ENCODE measurements at places on chromosomes 5 and 9.

DNA sequence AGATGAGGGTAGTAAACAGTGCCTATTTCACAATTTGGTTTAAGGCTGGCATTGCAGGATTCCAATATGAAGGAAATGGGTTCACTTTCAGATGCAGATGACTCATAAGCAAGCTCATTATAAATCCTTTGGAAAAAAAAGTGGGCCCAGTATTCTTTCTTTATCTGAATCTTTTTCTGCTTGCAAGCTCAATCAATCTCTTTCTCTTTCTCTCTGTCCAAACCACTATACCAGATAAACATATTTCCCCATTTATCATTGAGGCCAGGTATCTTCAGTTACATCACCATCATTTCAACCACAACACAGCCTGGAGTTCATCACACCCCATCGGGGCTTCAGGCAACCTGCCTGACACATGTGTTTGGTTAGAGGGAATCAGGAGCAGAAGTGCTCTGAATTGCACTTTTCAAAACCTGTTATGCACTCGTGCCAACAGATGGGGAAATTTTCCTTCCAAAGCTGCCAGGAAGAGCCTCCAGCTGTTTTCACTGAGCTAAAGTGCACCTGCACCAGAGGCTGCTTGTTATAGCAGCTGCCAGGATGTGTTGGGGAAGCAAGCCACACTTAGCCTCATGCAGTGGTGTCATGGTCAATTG is 30.0 kb upstream of the MAMDC2 start:
- DNase-seq: no peak

GRCh38 chr9:295576-295975 is 80.9 kb downstream of the DOCK8 start:
- no peak for DNase-seq

- no peak for DNase-seq
Observed at GRCh38 chr9:79598562-79599345, 27.0 kb downstream of the TLE4 start.

- no peak for DNase-seq
Observed at GRCh38 chr9:16417161-16417560, 453.3 kb downstream of the BNC2 start.

- no peak for DNase-seq
Observed at GRCh38 chr9:133492061-133493021, 13.4 kb upstream of the SLC2A6 start.

DNA sequence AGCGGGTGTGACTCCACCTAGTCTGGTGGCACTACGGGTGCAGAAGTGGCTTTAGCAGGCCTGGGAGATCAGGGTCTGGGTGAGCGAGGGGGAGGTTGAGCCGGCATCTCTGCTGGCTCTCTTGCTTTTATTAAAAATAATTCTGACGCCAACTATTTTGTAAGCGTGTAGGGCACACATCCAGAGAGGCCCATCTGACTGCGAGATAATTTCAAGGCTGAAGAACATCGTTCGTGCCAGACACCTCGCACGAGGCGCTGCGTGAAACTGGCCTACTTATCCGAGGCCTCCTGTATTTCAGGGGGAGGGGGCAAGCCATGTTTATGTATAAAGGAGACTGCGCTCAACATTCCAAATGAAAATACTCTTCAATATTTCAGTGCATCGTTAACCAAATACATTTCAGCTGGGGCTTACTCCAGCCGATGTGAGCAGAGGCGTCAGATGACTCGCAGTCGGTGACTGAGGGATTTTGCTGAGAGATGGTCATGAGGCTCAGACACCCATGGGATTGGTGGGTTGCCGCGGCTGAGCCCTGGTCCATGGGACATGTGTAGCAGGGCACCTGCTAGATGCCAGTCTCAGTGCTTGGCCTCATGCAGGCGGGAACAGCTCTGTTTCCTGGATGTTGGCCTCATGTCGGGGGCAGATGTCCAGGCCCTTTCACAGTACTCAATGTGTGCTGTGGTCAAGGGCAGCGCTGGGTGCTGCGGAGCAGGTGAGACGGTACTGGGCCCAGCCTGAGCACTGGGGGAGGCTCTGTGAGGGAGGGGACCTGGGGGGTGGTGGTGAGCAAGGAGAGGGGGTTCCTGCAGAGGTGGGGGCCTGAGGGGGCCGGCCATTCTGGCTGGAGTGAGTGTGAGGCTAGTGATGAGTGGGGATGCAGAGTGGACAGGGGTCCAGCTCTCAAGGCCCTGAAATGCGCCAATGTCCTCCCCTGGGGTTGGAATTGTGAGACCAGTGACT is 201.5 kb downstream of the DAB2IP start:
- no peak for DNase-seq

GRCh38 chr5:15350614-15351013 is 149.4 kb upstream of the FBXL7 start:
- DNase-seq: no peak

DNA sequence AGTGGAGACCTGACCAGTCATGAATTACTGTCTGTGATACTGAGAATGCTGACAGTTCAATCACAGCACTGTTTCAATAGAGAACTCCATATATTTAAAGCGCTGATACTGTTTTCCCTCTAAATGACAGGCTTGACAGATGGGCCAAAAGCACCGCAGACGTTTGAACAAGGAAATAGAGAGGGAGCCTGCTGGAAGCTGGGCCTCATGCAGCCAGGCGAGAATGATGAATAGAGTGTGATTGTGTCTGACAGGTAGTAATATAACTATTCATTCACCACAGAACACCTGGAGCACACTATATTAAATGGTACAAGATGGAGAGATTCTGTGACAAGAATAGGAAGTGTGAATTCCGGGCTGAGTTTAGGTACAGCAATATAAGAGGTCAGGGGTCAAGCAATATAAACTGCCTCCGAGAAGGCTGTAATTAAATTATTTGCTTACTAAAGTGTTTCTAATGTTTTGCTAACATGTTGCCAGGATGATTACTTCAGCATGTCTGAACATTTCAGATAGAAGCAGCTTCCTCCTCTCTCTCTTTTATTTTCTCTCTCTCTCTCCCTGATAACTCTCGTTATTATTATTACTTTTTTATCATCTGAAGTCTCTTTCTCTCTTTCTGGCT is 297.7 kb downstream of the CSNK1G3 start:
- no peak for DNase-seq

GRCh38 chr9:109496841-109497225 is 1.3 kb downstream of the PTPN3 start:
- no peak for DNase-seq

DNA sequence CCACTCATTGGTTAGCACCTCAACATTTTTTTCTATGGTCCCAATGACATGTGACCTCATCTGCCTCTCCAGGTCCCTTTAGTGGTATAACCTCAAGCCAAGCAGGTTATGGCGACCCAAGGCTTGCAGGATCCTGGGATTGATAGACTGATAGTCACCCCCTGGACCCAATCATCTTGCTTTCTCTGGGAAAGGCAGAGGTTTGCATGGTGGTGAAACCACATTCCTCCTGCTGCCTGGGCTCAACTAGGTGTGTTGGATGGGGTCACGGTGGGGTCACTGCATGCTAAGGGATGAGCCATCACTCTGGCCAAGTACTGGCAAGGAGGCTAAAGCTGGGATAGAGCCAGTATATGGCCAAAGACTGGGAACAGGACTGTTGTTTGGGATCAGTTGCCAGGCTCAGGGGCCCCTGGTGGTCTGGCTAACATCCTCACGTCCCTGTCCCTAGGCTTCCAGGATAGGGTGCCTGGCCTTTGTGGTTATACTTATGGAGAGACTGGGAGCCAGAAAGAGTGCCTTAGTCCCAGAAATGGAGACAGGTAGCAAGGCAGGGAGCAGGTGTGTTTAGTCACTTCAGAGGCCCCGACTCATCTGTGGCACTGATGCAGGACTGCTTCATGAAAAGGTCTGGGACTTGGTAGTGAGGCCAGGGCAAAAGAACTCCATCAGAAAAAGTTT is 4.6 kb upstream of the SMIM32 start:
- no peak for DNase-seq

DNA sequence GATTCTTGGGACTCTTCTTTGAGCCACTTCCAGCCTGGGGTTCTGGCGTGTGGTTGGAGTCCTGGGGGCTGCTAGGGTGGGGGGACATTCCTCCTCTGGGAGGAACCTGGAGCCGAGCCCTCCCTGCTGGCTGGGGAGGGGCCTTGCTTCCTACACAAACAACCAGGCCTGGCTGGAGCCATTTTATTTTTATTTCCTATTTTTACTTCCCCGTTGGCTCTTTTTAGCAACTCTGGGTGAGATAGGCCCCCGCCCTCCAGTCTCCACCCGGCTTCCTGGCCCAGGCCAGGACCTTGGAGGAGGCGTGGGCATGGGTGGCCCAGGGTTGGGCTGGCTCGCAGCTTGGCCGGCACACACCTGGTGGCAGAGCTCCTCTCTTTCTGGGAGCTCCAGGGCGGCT is 15.1 kb downstream of the RXRA start:
- no peak for DNase-seq

DNA sequence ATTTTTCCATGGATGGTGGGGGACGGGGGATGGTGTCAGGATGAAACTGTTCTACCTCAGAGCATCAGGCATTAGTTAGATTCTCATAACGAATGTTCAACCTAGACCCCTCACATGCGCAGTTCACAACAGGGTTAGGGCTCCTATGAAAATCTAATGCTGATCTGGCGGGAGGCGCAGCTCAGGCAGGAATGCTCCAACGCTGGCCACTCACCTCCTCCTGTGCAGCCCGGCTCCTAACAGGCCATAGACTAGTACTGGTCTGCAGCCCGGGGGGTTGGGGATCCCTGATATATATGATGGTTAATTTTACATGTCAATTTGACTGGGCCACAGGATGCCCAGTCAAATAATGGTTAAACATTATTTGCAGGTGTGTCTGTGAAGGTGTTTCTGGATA is 199.0 kb upstream of the NR4A3 start:
- no peak for DNase-seq

DNA sequence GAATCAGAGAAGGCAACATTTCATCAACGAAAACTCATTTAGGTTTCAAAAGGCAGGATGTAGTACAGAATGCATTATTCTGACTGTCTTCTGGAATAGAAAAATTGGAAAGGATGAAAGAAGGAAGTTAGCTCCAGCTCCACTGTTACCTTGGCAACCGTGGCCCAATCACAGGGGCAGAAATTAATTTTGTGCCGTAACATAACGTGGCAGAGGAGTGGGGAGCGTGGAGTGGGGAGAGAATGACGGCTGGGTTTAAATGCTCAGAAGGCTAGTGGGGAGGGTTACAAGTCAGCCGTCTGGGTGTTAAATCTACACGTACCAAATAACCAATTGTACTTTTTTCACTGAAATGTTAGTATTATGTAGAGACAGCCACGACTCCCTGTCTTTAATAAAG is 32.3 kb upstream of the EQTN start:
- no peak for DNase-seq

DNA sequence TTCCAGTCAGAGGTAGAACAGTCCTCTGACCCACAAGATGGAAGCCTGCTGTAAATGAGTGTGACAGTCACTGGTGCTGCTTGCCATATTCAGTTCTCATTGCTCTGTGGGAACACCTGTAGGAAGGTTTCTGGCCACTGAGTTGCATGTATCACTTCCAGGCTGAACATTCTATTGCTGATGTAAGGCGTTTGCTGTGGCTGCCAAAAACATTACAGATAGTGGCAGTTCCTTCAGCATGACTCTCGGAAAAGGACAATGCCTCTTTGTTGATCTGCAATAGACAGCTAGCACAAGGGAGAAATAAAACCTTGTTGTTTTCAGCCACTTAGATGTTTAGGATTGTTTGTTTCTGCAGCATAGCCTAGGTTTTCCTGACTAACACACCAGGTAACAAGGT is 217.2 kb downstream of the AGTPBP1 start:
- DNase-seq: no peak

DNA sequence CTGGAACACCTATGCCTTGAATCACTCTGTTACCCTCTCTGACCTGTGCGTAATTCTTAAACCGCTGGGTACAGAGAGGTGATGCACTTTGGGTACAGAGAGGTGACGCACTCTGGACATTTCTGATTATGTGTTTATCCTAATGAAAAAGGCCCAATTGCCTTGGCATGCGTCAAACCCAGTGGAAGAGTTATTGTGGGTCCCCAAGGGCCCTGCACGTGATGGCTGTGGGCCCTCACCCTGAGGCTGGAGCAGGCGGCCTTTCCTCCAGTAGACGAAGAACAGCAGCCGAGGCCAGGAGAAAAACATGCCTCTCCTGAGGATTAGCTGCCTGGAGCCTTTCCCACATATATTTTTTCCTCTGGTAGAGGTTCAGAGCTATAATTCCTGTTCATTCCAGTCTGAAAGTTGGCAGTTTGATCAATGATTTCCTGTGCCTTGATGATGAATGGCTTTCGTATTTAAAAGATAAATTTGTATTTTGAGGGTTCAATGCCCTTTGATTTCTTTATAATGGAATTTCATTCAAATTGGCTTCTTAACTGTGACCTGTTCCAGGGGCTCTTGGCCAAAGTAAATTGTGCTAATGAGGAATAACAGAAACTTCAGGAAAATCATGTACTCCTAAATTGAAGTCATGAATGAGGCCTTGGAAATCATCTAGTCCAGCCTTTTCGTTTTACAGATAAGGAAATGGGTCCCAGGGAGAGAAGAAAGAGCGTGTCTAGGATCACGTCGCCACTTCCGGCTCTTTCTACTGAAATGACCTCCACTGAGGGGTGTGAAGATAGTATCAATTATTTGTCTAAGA is 22.8 kb downstream of the ACER2 start:
- no peak for DNase-seq

- DNase-seq: no peak
Observed at GRCh38 chr5:107169867-107170266, 500.9 kb downstream of the EFNA5 start.

- no peak for DNase-seq
Observed at GRCh38 chr5:91556-92263, at the start of gene PLEKHG4B. PLEKHG4B (plus strand) TSS chr5:92168; CDS start chr5:92232, 64 bp downstream.

GRCh38 chr5:126852091-126852571 is 75.2 kb downstream of the LMNB1 start:
- no peak for DNase-seq

DNA sequence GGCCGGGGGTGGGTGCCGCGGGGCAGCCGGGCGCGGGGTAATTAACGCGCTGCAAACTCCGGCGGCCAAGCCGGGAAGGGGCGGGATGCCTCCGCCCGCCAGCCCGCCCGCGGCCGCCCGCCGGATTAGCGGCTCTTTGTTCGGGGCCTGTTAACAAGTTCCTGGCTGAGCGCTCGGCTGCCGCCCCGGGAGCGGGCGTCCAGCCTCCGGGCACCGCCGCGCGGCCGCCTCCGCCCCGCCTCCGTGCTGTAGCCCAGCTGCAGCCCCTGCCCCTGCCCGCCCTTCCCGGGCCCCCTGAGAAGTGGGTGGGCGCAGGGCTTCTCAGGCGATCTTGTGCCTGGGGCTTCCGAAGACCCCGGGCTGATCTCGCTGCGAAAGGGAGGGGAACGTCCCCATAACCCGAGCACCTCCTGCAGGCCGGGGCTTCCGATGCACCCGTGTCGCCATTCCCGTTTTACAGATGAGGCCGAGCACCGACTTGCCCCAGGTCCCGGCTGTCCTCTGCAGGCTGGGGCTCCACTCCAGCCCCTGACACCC is 7.5 kb downstream of the UNC5A start:
- no peak for DNase-seq

DNA sequence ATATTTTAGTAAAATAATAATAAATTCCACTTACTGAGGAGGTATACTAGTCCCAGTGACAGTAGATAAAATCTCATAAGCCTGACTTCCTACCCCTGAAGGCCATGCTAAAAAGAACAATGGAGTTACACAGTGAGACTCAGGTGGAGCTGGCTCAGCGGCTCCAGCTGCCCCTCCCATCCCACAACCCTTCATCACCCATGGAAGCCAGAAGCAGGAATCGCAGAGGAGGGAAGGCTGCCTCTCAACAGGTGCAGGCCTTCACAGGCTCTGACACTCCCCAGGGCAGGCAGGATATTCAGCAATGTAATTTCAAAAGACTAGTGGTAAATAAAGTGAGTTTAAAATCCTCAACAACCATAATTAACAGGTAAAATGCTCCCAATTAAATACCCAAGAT is 67.5 kb downstream of the FANCC start:
- DNase-seq: no peak

All from stimulated activated CD4-positive, alpha-beta T cell treated with anti-CD3 and anti-CD28 coated beads, Interleukin-1b, Interleukin-23, amount 100 ng/mL, for 1 hour (primary cell).